ENCODE measurements at places on chromosomes 4 and X.
A peak's percentile ranks its signal among the peaks of the same experiment; 100 is the strongest.

DNA sequence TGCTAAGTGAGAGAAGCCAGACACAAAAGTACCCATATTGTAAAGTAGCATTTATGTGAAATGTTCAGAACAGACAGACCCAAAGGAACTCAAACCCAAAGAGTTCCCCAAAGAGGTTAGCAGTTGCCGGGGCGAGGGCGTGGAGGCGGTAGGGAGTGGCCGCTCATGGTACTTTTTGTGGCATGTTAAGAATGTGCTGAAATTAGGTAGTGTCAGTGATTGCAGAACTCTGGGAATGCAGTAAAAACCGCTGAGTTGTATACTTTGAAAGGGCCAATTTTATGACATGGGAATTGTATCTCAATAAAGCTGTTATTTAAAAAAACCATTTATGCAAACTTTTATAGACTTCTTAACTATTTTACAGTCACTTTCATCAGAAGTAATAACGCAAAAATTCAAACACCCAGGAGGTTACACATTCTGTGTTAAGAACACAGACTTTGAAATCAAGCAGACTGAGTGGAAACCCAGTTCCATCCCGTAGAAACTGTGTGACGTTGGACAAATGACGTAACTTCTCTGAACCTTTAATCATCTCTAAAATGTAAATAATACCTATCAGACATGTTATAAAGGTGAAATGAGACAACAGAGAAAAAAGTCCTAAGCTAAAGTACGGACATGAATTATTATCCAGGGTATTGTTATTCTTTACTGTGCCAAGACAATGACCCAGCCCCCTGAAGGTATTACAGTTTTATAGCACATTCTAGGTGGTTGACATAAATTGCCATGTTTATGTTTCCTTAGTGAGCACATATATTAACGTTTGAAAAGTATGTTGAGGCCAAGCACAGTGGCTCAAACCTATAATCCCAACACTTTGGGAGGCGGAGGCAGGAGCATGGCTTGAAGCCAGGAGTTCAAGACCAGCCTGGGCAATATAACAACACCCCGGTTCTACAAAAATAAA, 19.7 kb downstream of the ZFP42 start:
- DNase-seq, result no peak

GRCh38 chrX:130179170-130179569, 7.4 kb downstream of the RAB33A start:
- no peak for DNase-seq

DNA sequence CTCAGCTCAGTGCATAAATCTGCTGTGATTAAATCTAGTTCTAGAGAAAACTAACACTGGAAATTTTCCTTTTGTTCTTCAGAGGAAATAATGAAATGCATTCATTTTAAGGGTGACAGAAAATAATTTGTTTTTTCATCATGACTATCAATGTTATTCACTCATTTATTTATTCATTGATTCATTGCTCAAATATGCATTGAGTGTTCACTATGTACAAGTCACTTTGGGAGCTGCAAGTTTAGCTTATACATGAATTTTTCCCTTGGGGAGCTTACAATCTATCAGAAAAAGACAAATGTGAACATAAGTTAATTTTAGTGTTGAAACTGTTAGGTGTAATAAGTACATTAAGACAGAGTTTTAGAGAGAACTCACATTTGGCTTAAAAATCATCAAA, 897.8 kb downstream of the CENPC start:
- DNase-seq, result no peak

DNA sequence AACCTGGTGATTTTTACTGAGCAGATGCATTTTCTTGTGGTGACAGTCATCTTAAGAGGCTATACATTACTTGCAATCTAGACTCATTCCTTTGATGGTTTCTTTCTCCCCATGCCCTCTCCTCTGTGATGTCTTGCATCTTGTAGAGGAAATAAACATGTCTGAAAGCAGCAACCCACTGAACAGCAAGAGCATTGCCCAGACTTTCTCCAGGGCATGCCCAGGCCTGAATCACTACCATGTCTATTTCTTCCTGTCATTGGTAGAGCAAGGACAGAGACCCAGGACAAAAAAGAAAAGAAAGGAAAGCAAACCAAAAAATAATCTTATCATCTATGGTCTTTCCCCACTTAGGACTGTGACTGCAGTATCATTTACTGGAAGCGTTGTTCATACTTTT, 326.1 kb downstream of the HNRNPD start:
- no peak for DNase-seq

- DNase-seq, result no peak
Observed at GRCh38 chr4:39256436-39256835, 74.1 kb downstream of the WDR19 start.

GRCh38 chrX:20515841-20516461, 249.2 kb upstream of the RPS6KA3 start:
- DNase-seq, result no peak

DNA sequence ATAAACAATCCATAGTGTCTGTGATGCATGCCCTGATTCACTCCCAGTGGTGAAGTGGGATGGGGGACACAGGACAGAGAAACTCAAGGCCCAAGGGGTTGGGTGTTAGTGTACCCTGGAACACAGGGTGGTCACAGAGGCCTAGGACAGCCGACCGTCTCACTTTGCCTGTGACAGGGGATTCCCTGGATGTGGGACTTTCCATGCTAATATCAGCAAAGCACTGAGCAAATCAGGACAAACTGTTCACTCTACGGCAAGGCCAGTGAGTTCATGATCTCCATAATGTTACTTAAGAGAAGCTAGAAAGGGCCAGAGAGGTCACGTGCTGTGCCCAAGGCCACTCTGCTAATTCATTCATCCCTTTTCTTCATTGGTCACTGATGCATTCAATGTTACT, 158.7 kb upstream of the RBPJ start:
- no peak for DNase-seq

GRCh38 chr4:187849556-187850225, 145.9 kb upstream of the ZFP42 start:
- DNase-seq, result no peak

DNA sequence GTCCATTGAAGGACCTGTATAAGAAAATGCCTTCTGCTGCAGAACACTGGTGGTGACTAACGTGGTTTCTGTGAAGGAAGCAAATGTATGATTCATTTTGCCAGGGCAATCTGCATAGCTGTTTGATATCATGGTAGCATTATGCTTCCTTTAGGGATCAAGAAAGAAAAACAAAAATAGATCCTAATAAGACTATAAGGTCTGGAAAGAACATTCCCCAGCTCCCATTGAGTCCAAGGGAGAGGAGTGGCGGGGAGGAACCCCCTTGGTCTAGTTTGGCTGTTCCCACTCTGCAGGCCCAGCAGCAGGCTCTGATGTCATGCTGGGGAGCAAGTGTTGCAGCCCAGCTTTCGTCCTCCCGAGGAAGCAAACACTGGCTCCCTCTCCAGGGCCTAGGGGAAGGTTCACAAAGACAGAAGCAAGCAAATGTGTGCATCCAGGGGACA, 154.5 kb upstream of the GALNT7 start:
- DNase-seq, result no peak

DNA sequence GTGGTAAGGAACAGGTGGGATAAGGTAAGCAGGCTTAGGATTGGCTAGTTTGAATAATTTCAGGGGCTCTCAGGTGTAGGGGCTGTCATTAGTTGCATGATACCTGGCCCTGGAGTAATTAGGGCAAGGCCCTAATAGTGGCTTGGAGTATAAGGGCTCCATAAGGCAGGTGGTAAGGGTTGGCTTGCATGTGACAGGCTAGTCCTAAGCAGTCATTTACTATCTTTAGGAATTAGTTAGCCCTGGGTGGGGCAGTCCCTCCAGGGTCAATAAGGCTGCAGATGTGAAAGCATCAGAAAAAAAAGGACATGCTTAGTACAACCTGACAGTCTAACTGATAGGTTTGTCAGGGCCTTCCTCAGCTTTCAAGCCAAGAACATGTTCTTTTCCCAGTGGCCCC, 7.8 kb upstream of the TMPRSS11D start:
- no peak for DNase-seq

DNA sequence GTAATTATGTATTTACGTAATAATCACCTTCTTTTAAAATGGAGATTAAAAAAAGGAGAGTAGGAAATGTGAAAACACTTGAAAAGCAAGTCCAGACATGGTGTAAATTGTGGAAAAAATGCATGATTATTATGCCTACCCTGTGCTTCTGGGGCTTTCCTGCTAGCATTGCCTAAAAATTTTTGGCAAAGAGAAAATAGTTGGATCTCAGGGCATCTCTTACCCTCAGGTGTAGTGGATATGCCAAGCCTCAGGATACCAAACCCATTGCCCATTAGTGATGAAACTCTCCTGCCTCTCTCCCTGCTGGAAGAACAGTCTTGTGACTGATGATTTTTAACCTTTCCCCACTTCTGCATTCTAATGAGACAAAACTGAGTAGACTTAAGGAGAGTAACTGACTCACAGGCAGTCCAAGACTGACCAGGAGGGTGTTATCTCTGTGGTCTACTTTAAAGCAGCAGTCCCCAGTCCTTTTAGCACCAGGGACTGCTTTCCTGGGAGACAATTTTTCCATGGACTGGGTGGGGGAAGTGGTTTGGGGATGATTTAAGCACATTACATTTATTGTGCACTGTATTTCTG, 174.6 kb downstream of the ZNF330 start:
- DNase-seq, result no peak

DNA sequence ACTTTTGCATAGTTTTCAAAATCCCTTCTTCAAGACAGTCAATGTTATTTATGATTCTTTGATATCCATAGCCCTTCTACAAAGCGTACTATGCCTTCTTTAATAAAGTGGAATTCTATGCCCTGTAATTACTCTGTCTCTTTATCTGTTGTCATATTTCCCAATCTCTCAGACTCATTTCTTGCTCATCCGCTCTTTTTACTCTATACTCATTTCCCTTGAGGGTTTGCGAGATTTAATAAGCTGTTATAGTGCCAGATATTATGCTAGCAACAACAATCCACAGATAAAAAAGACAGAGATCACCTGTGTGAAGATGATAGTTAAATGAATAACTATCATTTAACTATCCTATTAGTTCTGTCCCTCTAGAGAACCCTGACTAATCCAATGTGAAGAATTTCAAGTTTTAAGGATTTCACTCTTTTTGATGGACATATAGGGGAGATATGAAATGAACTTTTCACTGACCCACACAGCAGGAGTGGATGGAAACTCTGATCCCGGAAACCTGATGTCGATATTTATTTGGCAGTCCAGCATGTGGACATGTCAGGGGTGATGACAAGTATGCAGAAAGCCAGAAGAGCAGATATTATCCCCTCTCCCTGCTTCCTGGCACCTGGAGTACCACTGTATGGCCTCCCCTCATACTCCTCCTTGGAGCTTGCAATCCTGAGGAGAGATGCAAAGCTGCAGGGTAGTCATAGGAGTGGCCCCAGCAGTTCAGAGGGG, 49.7 kb downstream of the TMEM156 start:
- no peak for DNase-seq

- no peak for DNase-seq
Observed at GRCh38 chr4:80306260-80306659, 29.3 kb upstream of the CFAP299 start.

- DNase-seq, result no peak
Observed at GRCh38 chrX:94288325-94288724, 614.3 kb downstream of the FAM133A start.

DNA sequence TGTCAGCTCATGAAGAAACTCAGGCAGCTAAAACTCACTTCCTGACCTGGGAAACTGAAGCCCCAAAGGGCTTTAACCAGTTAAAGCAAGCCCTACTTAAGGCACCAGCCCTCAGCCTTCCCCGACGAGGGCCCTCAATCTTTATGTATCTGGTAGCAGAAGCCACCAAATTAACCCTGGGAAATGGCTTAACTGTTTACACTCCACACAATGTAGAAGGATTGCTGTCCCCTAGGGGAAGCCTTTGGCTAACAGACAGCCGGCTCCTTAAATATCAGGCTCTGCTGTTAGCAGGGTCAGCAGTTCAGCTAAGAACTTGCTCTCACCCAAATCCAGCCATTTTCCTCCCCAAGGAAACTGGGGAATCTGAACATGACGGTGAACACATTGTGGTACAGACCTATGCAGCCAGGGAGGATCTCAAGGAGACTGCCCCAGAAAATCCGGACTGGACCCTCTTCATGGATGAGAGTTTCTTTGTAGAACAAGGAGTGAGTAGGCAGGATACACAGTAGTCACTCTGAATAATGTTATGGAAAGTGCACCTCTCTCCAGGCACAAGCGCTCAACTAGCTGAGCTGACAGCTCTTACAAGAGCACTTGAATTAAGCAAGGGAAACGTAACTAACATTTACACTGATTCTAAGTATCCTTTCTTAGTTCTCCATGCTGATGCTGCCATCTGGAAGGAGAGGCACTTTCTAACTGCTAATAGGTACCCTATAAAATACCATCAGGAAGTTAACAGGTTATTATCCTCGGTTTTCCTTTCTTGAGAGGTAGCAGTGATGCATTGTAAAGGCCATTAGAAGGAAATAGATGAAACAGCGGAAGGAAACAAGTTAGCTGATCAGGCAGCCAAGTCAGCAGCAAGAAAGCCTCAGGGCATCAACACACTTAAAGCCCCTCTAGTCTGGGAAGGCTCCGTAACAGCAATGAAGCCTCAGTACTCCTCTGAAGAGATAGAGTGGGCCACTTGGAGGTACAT, 9.6 kb upstream of the NAF1 start:
- DNase-seq, result no peak

GRCh38 chr4:96543346-96543745, 703.5 kb downstream of the PDHA2 start:
- DNase-seq, result no peak

- peak; percentile 71 for DNase-seq
Observed at GRCh38 chr4:118836301-118837120, 585 bp upstream of the SEC24D start.

GRCh38 chr4:125781651-125782050, 466.9 kb downstream of the FAT4 start:
- no peak for DNase-seq

DNA sequence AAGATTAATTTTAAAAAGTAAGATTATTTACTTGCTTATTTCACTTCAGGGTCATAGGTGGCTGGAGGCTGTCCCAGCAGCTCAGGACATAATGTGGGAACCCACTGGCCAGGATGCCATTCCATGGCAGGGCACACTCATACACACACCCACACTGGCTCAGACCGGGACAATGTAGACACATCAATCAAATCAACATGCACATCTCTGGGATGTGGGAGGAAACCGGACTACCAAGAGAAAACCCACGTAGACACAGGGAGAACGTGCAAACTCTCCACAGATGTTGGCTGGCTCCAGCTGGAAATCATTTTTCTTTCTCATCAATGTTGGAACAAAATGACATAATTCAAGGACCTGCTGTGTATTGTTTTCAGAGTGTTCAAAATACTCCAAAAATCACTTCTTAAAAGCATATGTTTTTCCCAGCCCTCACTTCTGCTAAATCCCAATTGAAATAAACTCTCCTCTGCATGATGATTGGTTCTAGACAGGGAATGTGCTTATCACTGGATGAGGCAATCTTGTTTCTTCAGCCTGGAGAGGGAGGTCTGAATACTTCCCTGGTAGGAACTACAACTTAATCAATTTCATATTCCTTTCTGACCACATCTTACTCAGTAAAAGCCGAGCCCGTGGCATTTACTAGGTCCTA, 18.6 kb upstream of the CPE start:
- no peak for DNase-seq

- DNase-seq, result no peak
Observed at GRCh38 chr4:123430031-123430430, 33.4 kb downstream of the SPRY1 start.

Data from upper lobe of right lung (tissue), 1 donor.